ENCODE measurements at places on chromosomes 12 and 14.

DNA sequence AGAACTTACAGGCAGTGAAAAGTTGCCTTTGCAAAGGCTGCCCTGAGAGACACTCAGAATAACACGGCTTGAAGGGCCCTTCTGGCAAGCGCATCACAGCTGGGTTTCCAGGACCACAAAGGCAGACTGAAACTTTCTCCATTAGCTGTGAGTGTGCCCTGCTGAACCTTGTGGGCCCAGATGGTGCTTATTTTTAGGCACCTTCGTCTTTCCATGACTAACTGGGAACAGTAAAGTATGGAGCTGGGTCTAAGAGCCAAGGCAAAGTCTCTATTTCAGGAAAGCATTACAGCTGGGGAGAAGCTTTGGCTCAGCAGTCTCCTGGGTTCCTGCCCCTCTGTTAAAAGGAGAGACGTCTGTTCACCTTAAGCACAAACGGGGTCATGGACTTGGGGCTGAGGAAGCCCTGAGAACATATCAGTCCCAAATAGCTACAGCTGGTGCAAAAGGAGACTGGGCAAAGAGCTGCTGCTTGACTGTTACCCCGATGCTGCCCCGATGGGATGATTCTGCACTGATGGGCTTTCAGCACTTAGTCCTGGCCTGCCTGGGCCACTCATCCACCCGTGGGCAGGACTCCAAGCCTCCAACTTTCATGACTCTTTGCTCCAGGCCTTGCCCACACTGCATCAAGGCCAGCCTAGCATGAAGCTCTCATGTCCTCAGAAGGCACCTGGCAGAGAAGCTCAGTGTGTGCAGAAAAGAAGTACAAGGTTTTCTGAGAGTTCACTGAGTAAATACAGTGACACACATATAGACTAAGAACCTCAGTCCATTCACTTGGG lies 248.3 kb downstream of the PHLDA1 start:
- no peaks in the 10 kb centered on the region for H3K27me3 ChIP-seq
- no peak overlapping the region for H3K4me3 ChIP-seq
- H3K27ac ChIP-seq: no peak overlapping the region
- H3K4me1 ChIP-seq: no peaks in the 10 kb centered on the region
- no peaks in the 10 kb centered on the region for H3K36me3 ChIP-seq

DNA sequence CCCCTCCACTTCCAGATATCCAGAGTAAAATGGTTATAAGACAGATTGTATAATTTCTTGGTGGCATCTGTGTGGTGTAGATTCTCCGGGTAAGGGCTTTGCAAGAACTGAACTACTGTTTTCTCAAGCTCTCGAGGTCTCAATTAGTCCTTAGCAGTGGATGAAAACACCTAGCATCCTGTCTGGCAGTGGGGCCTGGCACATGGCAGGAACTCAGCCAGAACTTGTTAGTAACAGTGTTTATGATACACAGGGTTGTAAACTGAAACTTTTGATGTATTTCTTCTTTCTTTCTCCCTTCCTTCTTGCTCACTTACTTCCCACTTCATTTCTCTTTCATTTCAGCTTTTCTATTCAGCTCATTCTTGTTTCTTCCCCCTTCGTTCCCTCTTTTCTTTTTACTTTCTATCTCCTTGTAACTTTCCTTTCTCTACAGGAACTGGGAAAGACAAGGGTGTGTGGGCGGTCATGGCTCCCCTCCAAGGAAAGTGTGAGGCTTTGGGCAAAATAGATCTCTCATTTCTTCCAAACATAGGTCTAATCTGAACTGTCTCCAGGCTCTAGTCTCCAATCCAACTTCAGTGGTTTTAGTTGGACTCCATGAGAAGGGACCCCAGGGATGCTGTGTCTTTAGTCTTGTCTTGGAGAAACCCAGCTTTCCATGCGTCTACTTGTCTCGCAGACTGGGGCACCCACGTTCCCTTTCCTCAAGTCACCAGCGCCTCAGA lies 159.7 kb downstream of the PAH start:
- no peak overlapping the region for H3K4me3 ChIP-seq
- H3K36me3 ChIP-seq: no peaks in the 10 kb centered on the region
- no peaks in the 10 kb centered on the region for H3K4me1 ChIP-seq
- DNase-seq: no peak
- no peaks in the 10 kb centered on the region for H3K27me3 ChIP-seq

DNA sequence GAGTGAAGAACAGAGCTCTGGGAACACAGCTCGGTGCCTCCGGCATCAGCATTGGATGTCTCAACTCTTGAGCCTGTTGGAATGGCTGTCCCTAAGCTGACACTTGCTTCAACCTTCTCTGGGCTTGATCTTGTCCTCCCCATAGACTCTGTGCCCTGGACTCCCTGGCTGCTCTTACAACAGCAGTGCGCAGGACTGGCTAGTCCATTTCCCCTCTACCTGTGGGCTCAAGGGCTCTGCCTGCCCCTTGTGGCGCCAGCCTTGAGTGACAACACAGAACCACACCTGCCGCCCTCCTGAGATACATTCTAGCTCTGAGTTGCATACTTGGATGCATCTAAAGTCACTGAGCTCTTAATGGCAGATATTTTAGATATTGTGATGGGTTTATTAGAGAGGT lies 6.2 kb downstream of the CRADD start:
- H3K4me1 ChIP-seq: peaks cover 6% of the 10 kb centered on the region
- H3K27me3 ChIP-seq: no peaks in the 10 kb centered on the region
- DNase-seq: no peak
- no peaks in the 10 kb centered on the region for H3K36me3 ChIP-seq
- no peak overlapping the region for H3K27ac ChIP-seq

GRCh38 chr14:67562776-67563150 lies 29.7 kb downstream of the PLEKHH1 start:
- H3K4me1 ChIP-seq: no peaks in the 10 kb centered on the region
- no peaks in the 10 kb centered on the region for H3K27me3 ChIP-seq
- no peak overlapping the region for H3K4me3 ChIP-seq
- DNase-seq: no peak
- H3K36me3 ChIP-seq: no peaks in the 10 kb centered on the region

Measured in GM12878 (cell line).